ENCODE measurements at places on chromosomes 7 and 10. TPM values are rescaled to one million over a fixed set of nuclear protein-coding genes. Genes with fewer than 3 reads are reported as not detected.

GRCh38 chr7:90484706-90485105, 15.3 kb downstream of the PTTG1IP2 start:
- no peak overlapping the region for H3K4me3 ChIP-seq
- H3K27ac ChIP-seq, result no peak overlapping the region
- H3K27me3 ChIP-seq, result peaks cover 5% of the 10 kb centered on the region
- no peak for DNase-seq
- no peaks in the 10 kb centered on the region for H3K36me3 ChIP-seq

- H3K27ac ChIP-seq, result no peak overlapping the region
- H3K4me1 ChIP-seq, result no peaks in the 10 kb centered on the region
- H3K36me3 ChIP-seq, result no peaks in the 10 kb centered on the region
- no peak for DNase-seq
Measured at GRCh38 chr10:118209215-118209614, 132.9 kb downstream of the FAM204A start.

DNA sequence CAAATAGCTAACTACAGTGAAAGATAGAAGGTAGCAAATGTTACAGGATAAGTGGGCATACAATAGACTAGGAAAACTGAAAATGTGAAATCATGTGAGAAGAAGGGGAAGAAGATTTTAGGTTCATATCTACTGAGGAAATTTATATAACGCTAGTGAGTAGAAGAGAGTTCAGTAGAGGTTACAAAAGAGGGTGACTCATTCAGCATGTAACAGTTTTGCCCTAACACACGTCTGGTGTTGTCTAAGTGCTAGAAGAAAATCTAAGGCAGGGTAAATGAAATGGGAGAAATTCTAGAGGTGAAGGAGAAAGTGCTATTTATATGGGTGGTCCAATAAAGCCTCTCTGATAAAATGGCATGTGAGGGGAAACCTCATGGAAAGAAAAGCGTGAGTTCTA, 731.4 kb upstream of the POT1 start:
- no peak overlapping the region for H3K27ac ChIP-seq
- no peak for DNase-seq
- H3K4me3 ChIP-seq, result no peak overlapping the region
- no peaks in the 10 kb centered on the region for H3K4me1 ChIP-seq
- H3K27me3 ChIP-seq, result no peaks in the 10 kb centered on the region

GRCh38 chr7:2023877-2024566, 208.7 kb downstream of the MAD1L1 start:
- DNase-seq, result no peak
- H3K27ac ChIP-seq, result no peak overlapping the region
- H3K27me3 ChIP-seq, result no peaks in the 10 kb centered on the region

DNA sequence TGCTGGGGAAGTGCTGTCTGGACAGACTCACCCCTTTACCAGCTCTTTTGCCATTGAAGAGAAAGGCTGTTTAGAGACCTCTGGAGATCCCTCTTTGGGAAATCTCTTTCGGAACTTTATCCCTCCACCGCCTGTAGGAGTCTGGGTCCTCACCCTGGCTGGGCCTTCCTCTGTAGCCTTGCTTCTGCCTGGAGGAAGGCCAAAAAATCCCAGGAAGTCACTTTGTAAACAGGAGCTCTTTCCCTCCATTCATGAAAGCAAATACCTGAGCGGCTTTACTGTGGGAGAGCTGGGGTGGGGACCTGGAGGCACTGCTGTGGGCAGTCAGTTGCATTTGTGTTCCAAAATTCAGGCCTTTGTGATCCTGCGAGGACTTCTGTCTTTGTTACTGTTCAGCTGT, 126.2 kb downstream of the KLF6 start:
- peaks cover 23% of the 10 kb centered on the region for H3K27me3 ChIP-seq
- peaks cover 1% of the 10 kb centered on the region for H3K36me3 ChIP-seq
- H3K27ac ChIP-seq, result no peak overlapping the region
- H3K4me1 ChIP-seq, result peaks cover 12% of the 10 kb centered on the region
- DNase-seq, result no peak

ANKRD1 gene
- not detected for total RNA-seq

C10orf67 gene
- total RNA-seq, result not detected

- no peaks in the 10 kb centered on the region for H3K4me1 ChIP-seq
- H3K4me3 ChIP-seq, result no peak overlapping the region
- H3K36me3 ChIP-seq, result peaks cover 23% of the 10 kb centered on the region
- H3K27me3 ChIP-seq, result no peaks in the 10 kb centered on the region
- no peak overlapping the region for H3K27ac ChIP-seq
Measured at GRCh38 chr7:155710530-155710929, 66.1 kb downstream of the RBM33 start.

DNA sequence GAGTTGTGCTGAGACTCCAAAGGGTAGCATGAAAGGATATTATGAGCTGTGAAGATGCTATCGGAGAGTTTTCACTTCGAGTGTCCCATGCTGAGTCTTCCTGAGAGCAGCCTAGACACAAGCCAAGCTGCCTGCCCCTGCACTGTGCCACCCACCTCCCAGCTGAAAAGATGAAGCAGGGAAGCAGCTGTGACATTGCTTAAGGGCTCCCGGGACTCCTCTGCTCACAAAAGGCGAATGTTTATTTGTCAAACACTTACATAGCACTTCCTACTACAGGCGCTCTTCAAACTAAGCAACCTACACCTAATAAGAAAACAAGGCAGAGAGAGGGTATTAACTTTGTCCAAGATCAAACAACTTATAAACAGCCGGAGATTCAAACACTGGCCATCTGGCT, 95.6 kb downstream of the OSBPL3 start:
- H3K4me1 ChIP-seq, result peaks cover 37% of the 10 kb centered on the region
- no peak overlapping the region for H3K27ac ChIP-seq
- H3K4me3 ChIP-seq, result no peak overlapping the region
- peaks cover 46% of the 10 kb centered on the region for H3K36me3 ChIP-seq
- no peak for DNase-seq

TAS2R5 gene
- total RNA-seq, result 1.4 TPM

COBL gene
- total RNA-seq, result not detected

GRCh38 chr7:2157473-2158279, 75.1 kb downstream of the MAD1L1 start:
- H3K27me3 ChIP-seq, result no peaks in the 10 kb centered on the region
- no peak for DNase-seq
- no peak overlapping the region for H3K27ac ChIP-seq
- no peaks in the 10 kb centered on the region for H3K36me3 ChIP-seq
- no peaks in the 10 kb centered on the region for H3K4me1 ChIP-seq
- no peak overlapping the region for H3K4me3 ChIP-seq

GPR37 gene
- not detected for total RNA-seq

MDH2 gene
- total RNA-seq, result 186 TPM

DNA sequence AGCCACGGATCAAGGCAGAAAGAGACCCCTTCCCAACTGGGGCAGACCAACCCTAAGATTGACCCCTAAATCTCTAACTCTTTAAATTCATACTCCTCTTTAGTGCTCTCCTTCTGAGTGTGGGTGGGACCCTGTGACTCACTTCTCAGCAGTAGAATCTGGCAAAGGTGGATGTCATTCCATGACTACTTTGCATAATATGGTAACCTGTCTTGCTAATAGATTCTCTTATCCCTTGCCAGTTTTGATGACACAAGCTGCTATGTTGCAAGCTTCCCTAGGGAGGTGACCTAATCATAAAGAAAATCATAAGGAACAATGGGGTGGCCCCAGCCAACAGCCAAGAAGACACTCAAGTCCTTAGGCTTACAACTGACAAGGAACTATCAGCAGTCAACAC, 155.4 kb upstream of the VWC2 start:
- no peak overlapping the region for H3K4me3 ChIP-seq
- no peaks in the 10 kb centered on the region for H3K4me1 ChIP-seq
- no peak for DNase-seq
- no peak overlapping the region for H3K27ac ChIP-seq

DNA sequence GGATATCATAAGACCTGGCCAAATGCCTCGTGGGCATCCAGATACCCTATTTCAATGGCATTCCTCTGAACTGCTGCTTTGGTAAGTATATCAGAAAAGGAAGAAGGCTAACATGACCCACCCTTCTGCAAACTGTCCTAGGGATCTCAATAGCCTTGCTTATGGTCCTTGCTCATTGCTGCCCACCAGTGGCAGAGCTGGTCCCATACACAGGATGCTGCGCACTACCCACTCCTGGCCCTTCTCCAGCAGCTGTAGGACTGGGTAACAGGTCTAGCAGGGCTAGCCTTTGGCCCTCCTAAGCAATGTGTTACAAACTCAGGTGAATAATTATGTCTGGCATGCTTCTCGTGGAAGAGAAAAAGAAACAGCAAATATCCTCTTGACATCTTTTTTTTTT, 72.5 kb downstream of the C10orf90 start:
- DNase-seq, result no peak
- no peaks in the 10 kb centered on the region for H3K4me1 ChIP-seq
- no peak overlapping the region for H3K27ac ChIP-seq
- H3K4me3 ChIP-seq, result no peak overlapping the region
- H3K36me3 ChIP-seq, result no peaks in the 10 kb centered on the region

DNA sequence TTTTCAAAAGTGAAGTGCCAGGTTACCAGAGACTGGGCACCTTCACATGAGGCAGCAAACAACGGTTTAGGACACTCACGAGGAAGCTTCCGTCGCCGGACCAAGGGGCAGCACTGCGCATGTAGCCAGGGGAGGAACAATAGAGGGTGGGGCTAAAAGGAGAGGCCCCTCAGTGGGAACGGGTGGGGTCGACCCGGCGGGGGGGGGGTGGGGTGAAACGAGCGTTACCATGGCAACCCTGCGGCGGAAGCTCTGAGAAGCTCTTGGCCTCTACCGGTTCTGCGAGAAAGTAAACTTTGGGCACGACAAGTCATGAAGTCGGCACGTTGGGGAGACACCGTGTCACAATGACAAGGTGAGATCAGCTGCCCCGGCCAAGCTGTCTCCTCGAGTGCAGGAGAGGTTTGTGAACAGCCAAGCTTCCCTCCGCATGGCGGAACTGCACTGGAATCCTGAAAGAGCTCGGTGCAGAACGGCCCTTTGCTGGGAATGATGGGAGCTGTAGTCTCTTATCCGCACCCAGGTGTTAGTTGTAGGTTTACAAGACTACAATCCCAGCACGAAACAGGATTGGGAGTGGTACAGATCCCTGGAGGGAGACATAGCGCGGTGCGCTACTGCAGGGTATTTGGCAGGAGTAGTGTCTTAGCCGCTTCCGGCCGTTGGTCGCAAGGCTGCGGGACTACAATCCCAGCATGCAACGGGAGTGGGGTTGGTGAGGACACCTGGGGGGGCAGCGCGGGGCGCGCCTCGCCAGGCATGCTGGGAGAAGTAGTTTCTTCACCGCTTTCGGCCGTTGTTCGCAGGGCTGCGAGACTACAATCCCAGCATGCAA, 72.8 kb upstream of the ZNF722 start:
- H3K4me3 ChIP-seq, result peak overlapping the region; percentile 82
- H3K27me3 ChIP-seq, result no peaks in the 10 kb centered on the region

- no peak overlapping the region for H3K4me3 ChIP-seq
- H3K36me3 ChIP-seq, result no peaks in the 10 kb centered on the region
- H3K4me1 ChIP-seq, result no peaks in the 10 kb centered on the region
- H3K27ac ChIP-seq, result no peak overlapping the region
- no peaks in the 10 kb centered on the region for H3K27me3 ChIP-seq
- DNase-seq, result no peak
Measured at GRCh38 chr10:121062115-121062514, 211.0 kb downstream of the WDR11 start.

GRCh38 chr10:44008270-44008916, 359.7 kb upstream of the ZNF32 start:
- peaks cover 8% of the 10 kb centered on the region for H3K4me1 ChIP-seq
- peaks cover 4% of the 10 kb centered on the region for H3K27me3 ChIP-seq
- no peak for DNase-seq
- H3K27ac ChIP-seq, result no peak overlapping the region
- H3K4me3 ChIP-seq, result no peak overlapping the region

- no peak overlapping the region for H3K4me3 ChIP-seq
- no peaks in the 10 kb centered on the region for H3K36me3 ChIP-seq
- no peak for DNase-seq
- no peaks in the 10 kb centered on the region for H3K4me1 ChIP-seq
- H3K27me3 ChIP-seq, result no peaks in the 10 kb centered on the region
Measured at GRCh38 chr7:28758186-28758585, 199.9 kb downstream of the TRIL start.

DNA sequence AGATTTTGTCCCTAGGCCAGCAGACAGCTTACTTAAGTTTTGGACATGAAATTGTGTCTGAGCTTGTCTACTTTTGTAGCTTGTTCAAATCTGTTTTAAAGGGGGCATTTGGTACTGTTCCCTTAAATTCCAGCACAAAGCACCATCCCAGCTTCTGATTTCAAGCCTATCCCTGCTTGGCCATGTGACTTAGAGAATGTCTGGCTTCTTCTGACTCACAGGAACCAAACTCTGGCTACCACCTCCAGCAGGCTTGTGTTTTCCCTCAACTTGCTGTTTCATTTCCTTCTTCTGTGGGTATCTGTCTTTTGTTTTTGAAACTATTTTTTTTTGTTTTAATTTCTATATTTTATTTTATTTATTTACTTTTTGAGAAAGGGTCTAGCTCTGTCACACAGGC, 97.9 kb upstream of the FZD8 start:
- DNase-seq, result no peak
- H3K4me1 ChIP-seq, result no peaks in the 10 kb centered on the region
- H3K27ac ChIP-seq, result no peak overlapping the region

PLA2G12B gene
- total RNA-seq, result not detected

RSPH10B gene
- not detected for total RNA-seq

HOXA7 gene
- total RNA-seq, result not detected

HECTD2 gene
- 3.8 TPM for total RNA-seq

All from activated CD8-positive, alpha-beta memory T cell treated with anti-CD3 and anti-CD28 coated beads, Interleukin-2, amount 10 ng/mL, durations not matched to agents 7 days and 5 days (primary cell).